T follicular helper cell (primary cell): ENCODE measurements at places on chromosomes 3 and 15.

- DNase-seq = no peak
These were observed 289.5 kb downstream of the GABRG3 start for GRCh38 chr15:27260523-27260922.

DNA sequence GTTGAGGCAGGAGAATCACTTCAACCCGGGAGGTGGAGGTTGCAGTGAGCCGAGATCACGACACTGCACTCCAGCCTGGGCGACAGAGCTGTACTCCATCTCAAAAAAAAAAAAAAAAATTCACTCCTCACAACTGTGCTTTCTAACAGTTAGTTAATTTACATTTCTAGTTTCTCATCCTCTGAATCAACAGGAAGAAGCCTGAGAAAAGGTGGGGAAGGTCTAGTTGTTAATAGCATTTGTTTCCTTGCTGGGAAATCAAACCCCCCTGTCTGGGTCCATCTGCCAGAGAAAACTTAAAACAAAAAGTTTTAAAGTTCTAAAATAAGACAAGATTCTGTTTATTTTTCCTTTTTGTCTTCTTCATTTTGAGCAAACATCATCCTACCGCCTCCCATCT, 62.3 kb downstream of the TMEM39A start:
- no peak for DNase-seq

DNA sequence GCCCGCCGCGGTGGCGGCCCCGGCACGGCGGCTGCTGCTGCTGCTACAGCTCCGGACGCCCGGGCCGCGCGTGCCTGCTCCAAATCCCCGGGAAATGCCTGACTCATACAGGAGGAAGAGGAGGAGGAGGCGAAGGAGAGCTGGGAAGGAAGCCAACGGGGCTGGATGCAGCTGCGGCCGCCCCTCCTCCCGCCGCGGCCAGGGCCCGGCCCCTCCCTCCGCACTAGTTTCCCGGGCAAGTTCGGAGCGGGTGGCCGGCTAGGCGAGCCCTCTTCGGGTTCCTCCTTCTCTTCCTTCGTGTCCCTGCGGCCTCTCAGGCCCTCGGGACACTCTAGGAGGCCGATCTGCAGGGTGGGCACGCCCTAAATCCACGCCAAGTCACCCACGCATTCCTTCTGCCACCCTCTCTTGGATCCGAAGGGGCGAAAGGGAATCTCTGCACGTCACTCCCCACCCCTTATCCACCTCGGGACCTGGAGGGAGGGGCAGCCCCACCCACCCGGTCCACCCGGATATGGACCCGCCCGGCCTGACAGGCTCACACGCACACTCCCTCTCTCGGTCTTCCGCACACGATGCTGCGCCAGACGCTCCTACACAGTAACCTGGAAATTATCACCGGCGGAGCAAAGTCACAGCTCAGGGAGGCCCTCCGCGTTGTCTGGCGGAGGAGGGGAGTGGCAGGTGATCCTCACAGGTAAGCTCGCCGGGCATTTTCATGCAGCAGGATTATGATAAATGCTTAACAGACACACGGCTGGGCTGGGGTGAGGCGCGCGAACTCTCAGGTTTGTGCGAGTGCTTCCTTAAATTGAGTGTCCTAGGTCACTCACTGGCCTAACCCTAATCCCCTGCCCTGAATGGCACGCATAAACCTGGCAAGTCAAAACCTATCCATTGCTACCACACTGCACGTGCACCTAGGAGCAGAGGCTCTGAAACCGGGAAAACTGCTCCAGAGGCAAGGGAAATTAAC, at the start of the genes OSBPL10 and ZNF860:
OSBPL10 (minus strand) TSS at position 57 of the 976 bp plus-strand sequence. CDS start 83 bp downstream, outside the sequence.
ZNF860 (plus strand) TSS at position 545 of the 976 bp plus-strand sequence. CDS start 7,330 bp downstream, outside the sequence.
- no peak for DNase-seq

DNA sequence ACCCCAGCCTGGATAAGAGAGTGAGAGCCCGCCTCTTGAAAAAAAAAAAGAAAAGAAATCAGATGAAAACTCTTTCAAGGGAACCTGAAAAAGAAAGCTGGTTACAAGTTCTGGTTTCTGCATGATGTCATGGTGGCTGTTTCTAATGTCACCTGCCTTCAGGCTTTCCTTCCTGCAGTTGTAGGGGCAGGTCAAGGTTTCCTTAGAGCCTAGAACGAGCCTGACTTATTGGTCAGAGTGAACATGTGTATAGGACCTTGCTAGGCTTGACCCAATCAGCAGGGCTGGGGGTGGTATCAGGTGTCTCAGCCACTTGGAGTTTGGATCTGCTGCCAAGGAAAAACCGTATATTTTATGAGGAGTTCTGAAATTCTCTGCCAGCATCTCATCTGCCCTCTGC, 3.8 kb downstream of the IVD start:
- DNase-seq = no peak

GRCh38 chr3:46923559-46924350, 46.2 kb downstream of the PTH1R start:
- DNase-seq = no peak

DNA sequence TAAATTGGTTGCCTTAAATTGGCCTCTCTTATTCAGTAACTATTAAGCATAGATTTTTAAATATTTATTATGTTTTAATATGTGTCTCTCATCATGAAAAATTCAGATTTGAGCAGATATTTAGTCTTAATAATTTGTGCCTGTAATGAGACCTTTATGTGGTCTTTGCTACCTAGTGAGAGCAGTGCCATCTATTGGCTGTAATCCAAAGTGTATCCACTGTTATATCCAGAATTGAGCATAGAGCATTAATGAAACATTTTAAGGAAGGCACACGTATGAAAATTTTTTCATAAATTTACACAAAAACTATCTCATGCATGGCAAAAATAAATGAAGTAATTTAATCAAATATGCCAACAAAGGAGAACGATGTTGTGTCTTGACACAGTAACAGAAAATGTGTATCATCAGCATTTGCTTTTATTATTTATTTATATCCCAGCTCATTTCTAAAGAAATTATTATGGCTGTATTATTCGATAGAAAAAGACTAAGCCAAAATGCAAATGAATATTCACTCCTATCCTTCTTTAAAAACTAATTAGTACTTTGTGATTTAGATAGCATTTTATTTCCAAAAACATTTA, 203.5 kb downstream of the RSRC1 start:
- no peak for DNase-seq

DNA sequence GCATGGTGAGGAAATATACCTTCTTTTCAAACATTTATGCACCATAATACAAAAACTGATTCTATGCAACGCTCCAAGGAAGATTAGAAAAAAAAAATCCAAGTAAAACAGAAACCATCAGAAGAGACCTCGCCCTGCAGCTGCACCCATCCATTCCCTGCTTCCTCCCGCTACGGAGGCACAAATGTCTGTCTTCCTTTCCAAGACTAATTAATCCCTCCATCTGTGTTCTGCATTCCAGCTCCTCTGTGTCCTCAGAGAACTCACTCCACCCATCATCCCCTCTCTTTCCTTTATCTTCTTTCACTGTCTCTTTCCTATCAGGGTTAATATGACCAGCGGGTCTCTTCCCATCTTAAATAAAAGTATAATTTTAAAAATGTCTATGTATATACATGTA, 196.1 kb downstream of the ADAMTSL3 start:
- DNase-seq = no peak

- no peak for DNase-seq
These were observed 55.6 kb downstream of the MYO9A start for GRCh38 chr15:72062319-72062718.

DNA sequence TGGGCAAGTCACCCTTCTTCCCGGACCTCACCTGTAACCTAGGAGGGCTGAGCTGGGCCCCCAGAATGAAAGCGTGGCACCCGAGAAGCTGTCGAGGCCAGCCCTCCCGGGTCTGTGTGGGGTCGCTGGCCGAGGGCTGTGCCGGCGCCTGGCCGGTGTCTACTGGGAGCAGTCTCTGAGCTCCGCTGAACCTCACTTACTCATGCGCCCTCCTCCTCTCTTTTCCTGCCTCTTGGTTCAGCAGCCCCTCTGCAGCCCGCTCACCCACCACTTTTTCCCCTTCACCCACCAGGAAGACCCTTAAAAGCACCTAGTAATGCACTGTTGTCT, 419 bp downstream of the HYKK start:
- no peak for DNase-seq

DNA sequence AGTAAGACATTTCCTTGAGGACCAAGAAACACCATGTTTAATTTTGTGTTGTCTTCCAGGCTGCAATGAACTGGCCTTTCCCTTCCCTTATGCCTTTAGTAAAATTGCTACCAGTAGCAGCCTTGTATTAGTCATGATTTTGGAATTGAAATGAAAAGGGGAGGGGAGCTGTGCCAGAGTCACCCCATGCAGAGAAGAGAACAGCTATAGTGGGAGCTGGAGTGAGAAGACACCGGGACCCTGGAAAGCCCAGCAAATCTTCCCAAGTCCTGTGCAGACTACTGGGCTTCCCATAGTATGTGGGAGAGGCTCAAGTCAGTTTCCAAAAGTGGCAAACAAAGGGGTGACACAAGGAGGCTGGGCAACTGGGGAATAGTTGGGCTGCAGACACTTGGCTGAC, 178.5 kb downstream of the NR1D2 start:
- DNase-seq = no peak

DNA sequence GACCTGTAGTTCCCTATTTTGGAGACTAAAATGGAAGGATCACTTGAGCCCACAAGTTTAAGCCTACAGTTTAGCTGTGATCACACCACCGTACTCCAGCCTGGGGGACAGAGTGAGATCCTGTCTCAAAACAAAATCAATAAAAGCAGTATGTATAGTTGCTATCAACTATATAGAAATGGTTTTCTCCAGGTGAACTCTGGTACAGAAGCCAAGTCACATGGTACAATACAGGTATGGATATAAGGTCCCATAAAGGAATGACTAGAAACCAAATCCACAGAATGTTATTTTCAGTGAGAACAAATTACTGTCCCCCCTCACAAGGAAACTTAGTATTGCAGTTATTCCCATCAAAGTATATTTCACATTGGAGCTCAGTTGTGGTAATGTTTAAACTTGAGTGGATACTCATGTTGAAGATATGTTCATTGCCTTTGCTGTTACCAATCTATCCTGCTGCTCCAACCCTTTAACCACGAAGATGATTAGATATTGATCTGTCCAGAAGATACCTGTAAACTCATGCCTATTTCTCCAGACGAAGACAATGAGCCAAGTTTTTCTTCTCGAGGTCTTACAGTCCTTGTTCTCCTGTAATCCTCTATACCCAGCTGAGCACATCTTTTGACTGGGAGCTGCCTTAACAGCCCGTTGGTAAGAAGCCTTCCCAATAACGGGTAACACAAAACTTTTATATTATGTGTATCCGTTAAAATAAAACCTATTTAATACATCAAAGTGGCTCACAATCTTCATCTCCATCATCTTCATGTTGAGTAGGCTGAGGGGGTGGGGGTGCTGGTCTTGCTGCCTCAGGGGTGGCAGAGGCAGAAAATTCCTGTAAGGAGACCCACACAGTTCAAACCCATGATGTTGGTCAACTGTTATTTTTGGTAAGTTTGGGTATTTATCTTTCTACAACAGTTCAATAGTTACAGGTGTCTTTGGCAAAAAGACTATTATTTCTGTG, 24.6 kb downstream of the TRA2B start:
- DNase-seq = no peak

GRCh38 chr3:73556520-73557372, 68.0 kb downstream of the PDZRN3 start:
- no peak for DNase-seq
